ENCODE measurements at places on chromosomes 4 and X.

GRCh38 chr4:154044108-154044531, 255.2 kb upstream of the SFRP2 start:
- no peak for DNase-seq

GRCh38 chr4:121711263-121712000, 14.7 kb upstream of the ANXA5 start:
- peak; percentile 10 for DNase-seq

GRCh38 chr4:114603497-114603896, 4.9 kb downstream of the UGT8 start:
- no peak for DNase-seq

GRCh38 chr4:41815473-41815872, 66.9 kb upstream of the PHOX2B start:
- no peak for DNase-seq

DNA sequence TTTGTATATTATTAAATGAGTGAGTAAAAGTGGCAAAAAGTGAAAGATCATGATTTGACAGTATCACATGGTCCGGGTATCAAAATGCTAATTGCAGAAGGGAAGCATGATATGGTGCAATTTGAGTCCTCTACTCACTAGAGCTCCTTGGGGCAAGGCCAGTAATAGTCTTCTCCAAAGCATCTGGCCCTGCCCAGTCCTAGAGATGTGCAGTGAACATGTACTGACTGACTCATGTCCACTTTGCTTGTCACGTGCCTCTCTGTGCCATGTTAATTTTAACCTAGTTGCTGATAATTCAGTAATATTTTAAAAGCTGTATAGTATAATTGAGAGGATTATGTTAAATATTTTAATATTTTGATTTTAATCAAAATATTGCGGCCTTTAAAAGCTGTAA, 54.6 kb upstream of the TENM3 start:
- no peak for DNase-seq

GRCh38 chr4:17188547-17189400, 290.3 kb upstream of the LDB2 start:
- no peak for DNase-seq

GRCh38 chr4:187432310-187432709, 563.3 kb upstream of the ZFP42 start:
- DNase-seq = no peak

DNA sequence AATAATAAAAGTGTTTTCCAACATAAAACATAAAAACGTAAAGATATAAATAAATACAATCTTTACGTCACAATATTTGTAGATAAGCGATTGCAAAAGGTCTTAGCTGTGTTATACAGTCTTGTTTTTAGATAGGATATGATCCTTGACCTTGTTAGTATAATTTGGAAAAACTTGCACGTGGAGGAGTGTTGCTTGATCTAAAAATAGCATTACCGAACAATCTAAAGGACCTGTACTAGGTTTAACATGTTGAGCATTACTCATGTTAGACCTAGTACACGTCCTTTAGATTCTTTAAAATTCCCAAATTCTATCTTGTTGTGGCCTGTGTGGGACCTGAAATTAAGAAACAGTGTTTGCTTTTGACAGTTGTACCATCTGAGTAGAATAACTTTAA, 1.6 kb downstream of the METAP1 start:
- no peak for DNase-seq

DNA sequence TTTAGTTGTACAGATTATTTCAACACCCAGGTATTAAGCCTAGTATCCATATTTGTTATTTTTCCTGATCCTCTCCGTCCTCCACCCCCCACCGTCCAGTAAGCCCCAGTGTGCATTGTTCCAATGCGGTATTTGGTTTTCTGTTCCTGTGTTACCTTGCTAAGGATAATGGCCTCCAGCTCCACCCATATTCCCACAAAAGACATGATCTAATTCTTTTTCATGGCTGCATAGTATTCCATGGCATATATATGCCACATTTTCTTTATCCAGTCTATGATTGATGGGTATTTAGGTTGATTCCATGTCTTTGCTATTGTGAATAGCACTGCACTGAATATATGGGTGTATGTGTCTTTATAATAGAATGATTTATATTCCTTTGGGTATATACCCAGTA, 22.1 kb upstream of the LNX1 start:
- no peak for DNase-seq

GRCh38 chr4:13378973-13379759, 105.0 kb downstream of the RAB28 start:
- no peak for DNase-seq

DNA sequence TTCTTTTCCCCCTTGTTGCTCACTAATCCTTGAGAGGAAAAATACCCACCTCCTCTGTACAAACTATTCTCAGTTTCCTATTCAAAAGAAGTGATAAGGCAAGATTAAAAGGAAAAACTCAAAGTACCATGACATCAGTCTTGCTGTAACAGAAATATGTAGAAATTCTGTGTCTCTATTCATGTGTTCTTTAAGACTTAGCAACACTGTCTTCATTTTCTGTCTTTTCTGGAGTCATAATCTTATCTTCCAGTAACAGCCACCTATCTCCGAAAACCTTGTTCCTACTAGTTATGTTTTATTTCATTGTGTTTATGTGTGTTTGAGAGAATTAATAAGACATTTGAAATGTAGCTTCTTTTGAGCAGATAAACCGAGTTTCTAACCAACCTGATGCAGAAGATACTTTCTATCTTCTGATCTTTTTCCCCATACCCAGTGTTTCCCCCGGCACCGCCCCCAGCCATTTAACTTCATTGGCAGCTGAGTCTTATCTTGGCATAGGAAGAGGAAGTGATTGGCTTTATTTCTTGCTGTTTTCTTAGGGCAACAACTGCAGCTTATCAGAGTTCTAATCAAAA, 8.0 kb downstream of the FAM241A start:
- peak; percentile 15 for DNase-seq

DNA sequence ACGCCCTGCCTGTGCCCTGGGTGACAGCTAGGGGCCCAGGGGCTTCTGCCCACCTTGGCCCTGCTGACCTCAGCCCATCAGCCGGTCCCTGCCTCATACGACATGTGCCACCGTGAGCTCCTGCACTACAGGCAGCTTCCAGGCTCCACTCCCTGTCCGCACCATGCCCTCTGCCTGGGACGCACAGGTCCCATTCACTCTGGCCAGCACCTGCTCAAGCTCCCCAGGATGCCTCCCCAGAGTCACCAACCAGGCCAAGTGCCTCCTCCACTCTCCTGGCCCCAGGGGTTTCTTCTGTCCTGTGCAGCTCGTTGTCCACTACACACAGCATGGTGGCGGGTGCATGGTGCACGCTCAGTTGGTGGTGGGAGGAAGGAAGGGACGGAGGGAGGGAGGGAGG, 20.2 kb upstream of the MRFAP1 start:
- DNase-seq = no peak

GRCh38 chrX:6694977-6695376, 160.1 kb upstream of the VCX3A start:
- DNase-seq = no peak
